B cell (primary cell): ENCODE measurements at places on chromosomes 2 and 18.

DNA sequence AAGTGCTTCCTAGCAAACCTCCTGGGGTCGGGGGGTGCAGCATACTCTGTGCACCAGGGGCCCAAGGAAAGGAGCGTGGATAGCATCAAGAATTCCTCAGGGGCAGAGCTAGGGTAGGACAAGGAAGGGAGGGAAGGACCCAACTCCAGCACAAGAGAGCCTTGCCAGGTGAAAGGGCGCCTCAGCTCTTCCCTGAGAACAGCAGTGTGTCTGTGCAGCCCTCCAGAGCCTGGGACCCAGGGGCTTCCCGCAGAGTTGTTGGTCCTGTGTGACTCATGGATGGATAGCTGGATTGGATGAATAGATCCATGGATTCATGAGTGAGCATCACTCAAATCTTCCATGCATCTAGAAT lies 175.4 kb downstream of the SMAD2 start:
- no peak for DNase-seq

- no peak for DNase-seq
These were observed 4.0 kb downstream of the NEU4 start for GRCh38 chr2:241812730-241813643.

- no peak for DNase-seq
These were observed 23.7 kb downstream of the CENPO start for GRCh38 chr2:24816884-24817283.

- DNase-seq, result peak; percentile 95
These were observed 580 bp downstream of the HNRNPA3 start for GRCh38 chr2:177212891-177213856.

DNA sequence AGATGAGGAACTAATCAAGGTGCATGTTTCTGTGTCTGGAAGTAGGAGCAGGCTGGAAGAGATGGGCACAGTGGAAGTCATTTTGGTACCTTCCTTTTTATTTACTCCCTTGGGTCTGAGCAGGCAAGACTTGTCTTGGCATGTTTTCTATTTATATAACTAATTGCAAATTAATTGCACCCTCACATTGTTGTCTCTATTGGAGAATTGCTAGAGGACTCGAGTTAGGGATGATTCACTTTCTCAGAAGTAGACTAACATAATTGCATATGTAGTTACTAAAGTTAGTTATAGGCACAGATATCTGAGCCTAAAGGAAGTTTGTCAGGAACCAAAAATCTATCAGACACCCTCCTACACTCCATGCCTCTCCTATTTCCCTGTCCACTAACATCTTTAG lies 92.8 kb upstream of the NRP2 start:
- DNase-seq, result no peak
